ENCODE measurements at places on chromosomes 11 and 22.

GRCh38 chr11:20243974-20244373 lies 83.7 kb upstream of the DBX1 start:
- DNase-seq, result no peak

DNA sequence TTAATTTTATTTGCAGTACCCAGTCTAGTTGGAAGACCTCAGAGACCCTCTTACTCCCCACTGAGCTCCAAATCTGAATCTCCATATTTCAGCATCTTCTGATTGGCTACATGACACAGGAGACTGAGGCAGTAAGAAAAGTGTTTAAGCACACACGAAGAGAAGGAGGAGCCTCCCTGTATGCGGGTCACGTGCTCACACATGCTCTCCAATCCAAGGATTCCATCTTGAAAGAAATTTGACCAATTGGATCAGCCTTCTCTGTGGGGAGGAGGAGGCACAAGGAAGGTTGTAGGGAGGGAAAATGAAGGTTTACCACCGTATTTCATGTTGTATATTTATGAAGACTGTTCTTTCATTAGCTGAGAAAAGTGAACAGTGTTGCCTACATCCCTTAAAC lies 1.2 kb downstream of the OR6T1 start:
- DNase-seq, result no peak

DNA sequence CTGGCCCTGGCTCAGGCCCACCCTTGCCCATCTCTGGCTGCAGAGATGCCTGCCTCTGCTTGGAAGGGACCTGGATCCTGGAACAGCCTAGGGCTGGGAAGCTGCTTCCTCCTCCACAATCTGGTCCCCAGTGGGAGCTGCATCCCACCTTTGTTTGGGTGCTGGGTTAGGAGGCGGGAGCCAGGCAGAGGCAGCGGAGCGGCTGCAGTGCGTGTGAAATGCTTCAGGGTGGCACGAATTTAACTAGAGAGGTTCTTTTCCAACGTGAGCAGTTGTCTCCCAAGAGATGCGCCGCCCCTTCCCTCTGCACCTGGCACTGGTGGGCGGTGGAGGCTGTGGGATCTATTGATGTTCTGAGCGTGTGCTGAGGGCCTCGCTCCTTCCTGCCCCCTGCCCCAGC lies 31.6 kb downstream of the BRSK2 start:
- no peak for DNase-seq

GRCh38 chr11:113124578-113124977 lies 163.4 kb downstream of the NCAM1 start:
- no peak for DNase-seq

- DNase-seq, result no peak
Observed at GRCh38 chr11:96524475-96524874, 134.7 kb downstream of the JRKL start.

- peak; percentile 82 for DNase-seq
Observed at GRCh38 chr11:77547863-77548551, 41.7 kb upstream of the AQP11 start.

- DNase-seq, result no peak
Observed at GRCh38 chr22:22352371-22352999, 107.9 kb downstream of the VPREB1 start.

- peak; percentile 64 for DNase-seq
Observed at GRCh38 chr22:41966607-41967240, 2.5 kb upstream of the SEPTIN3 start.

DNA sequence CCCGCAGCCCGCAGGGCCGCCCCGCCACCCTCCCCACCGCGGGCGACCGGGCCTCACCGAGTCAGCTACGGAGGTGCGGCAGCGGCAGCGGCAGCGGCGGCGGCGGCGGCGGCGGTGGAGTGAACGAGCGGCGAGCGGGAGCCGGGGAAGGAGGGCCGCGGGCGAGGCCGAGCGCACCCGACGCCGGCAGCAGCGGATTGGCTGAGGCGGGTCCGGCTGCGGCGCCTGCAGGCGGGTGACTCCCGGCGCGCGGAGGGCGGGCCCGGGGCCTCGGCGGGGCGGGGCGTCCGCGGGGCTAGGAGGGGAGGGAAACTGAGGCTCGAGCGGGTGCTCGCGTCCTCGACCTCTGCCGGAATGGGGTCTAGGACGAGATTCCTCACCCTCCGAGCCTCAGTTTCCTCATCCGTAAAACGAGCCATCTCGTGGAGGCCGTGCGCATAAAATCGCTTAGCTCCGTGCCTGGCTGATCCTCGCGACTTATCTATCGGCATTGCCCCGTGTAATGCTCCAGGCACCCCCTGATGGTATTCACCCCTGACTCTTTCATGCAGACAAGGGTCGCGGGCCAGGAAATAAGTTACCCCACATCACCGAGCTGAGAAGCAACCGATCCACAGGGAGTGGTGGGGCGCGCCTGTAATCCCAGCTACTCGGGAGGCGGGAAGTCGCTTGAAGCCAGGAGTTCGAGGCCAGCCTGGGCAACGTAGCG lies at the start of gene CPT1A:
Gene CPT1A (minus strand): TSS at position 199 of the 709 bp plus-strand sequence. CDS start 26,442 bp downstream, outside the sequence.
- peak; percentile 27 for DNase-seq

- DNase-seq, result no peak
Observed at GRCh38 chr22:42292732-42293520, 22.5 kb upstream of the TCF20 start.

- no peak for DNase-seq
Observed at GRCh38 chr11:129960216-129961214, 42.1 kb downstream of the PRDM10 start.

- DNase-seq, result no peak
Observed at GRCh38 chr11:115580927-115581680, 76.9 kb upstream of the CADM1 start.

DNA sequence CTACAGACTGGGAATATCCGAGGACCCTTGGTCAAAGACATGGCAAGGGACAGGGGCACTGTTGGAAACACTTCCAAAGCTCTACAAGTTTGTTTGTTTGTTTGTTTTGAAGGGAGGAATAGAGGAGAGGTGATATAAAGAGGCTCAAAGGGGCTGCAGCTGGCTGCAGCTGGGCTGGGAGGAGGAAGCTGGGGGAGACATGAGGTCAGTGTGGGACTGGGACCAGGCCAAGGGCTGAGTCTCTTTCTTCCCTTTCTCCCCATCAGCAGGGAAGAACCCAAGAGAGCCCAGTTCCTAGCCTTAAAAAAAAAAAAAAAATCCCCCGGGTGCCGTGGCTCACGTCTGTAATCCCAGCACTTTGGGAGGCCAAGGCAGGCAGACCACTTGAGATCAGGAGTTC lies 5.0 kb downstream of the RHOG start:
- DNase-seq, result peak; percentile 61

DNA sequence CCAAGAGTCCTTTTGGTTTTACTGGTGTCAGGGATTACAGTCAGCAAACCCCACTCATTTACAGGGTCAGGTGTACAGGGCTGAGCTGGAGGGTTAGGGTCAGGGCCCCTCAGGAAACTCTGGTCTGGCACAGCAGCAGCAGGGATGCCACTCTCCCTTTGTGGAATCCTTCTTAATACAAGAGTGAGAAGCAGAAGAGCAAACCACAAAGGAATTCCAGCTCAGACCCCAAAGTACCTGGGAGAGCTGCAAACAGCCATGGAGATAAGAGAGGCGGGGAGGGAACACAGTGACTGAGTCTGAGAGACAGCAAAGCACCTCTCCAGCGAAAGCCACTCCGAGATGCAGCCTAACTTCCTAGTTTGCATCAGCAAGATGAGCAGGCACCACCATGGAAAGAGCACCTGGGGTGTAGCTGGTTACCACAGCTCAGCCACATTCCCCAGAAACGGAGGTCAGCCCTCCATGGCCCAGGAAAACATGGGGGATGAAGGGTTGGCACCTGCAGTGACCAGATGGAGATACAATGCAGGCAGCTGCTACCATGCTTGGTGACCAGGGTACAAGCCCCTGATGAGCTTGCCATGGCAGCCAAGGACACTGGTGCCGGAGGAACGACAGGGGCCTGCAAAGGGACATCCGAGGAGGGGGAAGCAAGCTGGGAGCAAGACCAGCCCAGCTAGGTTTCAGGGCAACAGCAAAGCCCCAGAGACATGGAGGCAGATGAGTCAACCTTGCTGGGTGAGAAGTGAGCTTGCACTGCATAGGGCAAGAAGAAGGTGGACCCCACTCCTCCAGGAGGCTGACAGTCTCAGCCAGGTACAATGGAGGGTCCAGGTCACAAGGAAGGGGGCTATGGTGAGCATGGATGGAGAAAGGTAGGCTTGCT lies 3.9 kb downstream of the BET1L start:
- no peak for DNase-seq

- DNase-seq, result no peak
Observed at GRCh38 chr11:65489706-65490320, 9.0 kb upstream of the MALAT1 start.

DNA sequence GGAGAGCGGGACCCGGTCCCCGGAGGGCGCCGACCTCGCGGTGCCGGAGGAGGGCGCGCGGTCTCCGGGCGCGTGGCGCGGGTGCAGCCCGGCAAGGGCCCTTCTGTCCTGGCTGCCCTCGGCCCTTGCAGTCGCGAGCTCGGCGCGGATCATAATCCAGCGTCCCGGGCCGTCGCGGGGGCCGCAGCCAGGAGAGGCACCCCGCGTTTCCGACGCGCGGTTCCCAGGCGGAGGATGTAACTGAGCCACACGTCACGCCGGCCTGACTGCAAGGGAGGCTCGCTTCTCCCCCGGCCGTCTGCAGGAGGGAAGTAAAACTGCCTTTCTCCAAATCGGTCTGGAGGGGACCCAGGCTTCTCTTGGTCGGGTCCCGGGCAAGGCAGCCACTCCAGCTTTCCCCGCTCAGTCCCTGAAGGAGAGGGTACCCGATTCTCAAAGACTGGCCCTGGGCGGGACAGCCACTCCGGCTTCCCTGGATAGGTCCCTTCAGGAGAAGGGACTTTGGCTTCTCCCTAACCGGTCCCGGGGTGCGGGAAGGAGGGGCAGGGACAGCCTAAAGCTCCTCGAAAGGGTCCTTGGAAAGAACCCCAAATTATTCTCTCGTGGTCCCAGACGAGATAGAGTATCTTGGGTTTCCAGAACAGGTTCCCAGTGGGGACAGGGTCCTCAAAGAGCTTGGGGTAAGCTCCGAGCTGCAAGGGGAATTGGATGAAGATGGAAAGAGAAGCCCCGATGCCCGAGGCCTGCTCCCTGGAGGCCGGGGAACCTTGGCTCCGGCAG lies 836 bp downstream of the SPON1 start:
- no peak for DNase-seq

DNA sequence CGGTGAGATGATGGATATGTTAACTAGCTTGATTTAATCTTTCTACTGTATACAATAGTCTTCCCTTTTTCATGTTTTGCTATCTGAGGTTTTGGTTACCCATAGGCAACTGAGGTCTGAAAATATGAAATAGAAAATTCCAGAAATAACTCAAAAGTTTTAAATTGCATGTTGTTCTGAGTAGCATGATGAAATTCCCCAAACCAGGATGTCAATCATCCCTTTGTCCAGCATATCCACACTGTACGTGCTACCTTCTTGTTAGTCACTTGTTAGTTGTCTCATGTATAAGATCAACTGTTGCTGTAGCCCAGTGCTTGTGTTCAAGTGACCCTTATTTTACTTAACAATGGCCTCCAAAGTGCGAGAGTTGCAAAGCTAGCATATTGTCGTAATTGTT lies 21.2 kb upstream of the OR10W1 start:
- no peak for DNase-seq

GRCh38 chr11:86809561-86809960 lies 9.2 kb downstream of the PRSS23 start:
- DNase-seq, result peak; percentile 56

DNA sequence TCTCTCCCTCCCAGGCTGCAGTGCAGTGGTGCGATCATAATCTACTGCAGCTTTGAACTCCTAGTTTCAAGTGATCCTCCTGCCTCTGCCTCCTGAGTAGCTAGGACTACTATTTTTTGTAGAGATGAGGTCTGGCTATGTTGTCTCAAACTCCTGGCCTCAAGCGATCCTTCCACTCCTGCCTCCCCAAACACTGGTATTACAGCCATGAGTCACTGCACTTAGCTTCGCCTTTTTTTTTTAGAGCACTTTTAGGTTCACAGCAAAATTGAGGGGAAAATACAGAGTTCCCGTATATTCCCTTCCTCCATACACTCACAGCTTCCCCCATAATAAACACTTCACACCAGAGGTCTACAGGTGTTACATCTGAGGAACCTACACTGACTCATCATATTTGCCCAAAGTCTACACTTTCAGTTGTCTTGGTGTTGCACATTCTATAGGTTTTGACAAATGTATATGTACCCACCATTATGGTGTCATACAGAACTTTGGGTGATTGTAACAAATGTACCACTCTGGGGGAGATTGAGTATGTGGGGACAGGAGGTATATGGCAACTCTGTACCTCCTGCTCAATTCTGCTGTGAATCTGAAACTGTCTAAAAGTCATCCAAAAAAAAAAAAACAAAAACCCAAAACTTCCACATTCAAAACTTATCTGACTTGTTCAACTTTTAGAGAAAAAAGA lies 11.3 kb upstream of the SLC37A4 start:
- DNase-seq, result no peak

GRCh38 chr11:75031224-75031753 lies 42.6 kb downstream of the NEU3 start:
- DNase-seq, result no peak

DNA sequence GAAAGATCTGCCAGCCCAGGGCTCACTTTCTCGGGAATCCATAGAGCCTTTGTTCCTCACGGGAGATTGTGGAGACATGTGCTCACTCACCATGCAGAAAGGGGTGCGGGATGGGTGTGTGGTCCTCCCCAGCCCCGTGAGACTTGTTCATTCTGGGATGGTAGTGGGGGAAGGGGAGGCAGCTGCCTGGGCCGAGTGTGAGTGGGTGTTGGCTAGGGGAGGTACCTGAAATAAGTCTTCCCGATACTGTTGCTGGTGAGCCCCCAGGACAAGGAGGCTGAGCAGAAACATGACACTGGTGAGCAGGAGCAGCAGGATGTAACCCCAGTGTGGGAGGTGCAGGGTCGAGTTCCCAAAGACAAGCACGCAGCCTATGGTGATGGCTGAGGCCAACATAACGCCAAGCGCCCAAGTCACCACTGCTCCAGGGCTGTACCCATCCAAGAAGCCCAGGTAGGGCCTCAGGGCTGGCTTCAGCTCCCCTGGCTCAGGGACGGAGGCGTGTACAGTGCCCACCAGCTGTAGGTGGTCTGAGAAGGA lies 2.8 kb downstream of the SLC7A4 start:
- DNase-seq, result no peak

DNA sequence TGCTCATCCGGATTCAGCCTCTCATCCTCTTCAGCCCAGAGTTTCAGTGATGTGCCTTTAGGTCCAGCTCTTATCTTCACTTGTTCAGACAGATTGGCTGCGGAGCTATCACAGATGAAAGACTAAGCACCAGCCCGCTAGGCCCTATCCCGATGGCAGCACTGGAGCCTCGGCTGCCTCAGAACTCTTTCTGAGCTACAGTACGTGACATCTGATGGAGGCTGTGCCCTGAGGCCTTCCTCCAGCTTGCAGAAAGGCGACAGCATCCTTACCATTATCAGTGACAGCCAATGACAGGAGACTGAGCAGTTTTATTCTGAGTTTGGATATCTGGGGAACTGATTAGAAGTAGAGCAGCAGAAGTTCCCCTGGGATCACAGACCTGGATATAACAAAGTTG lies 4.0 kb downstream of the OR8B8 start:
- DNase-seq, result no peak

- DNase-seq, result no peak
Observed at GRCh38 chr11:43746670-43747069, 66.1 kb downstream of the HSD17B12 start.

DNA sequence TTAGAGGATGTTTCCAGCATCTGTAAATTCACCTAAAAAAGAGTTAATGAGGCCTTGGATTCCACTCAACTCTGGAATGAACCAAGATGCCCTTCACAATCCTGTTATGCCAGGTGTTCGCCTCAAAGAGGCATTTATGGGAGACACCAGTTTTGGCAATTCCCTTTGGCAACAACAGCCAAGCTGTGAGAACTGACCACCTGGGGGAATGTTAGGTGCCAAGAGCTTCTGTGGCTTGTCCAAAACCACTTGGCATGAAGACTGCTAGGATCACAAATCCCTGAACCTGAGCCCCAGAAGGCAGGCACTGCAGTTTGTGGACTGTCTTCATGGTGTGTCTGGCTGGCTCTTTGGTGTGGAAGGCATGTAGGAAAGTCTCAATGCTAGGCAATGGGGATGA lies 164.4 kb upstream of the BDNF start:
- no peak for DNase-seq
